Peyer's patch (tissue), 4 donors: ENCODE measurements at places on chromosomes 13 and 19.

DNA sequence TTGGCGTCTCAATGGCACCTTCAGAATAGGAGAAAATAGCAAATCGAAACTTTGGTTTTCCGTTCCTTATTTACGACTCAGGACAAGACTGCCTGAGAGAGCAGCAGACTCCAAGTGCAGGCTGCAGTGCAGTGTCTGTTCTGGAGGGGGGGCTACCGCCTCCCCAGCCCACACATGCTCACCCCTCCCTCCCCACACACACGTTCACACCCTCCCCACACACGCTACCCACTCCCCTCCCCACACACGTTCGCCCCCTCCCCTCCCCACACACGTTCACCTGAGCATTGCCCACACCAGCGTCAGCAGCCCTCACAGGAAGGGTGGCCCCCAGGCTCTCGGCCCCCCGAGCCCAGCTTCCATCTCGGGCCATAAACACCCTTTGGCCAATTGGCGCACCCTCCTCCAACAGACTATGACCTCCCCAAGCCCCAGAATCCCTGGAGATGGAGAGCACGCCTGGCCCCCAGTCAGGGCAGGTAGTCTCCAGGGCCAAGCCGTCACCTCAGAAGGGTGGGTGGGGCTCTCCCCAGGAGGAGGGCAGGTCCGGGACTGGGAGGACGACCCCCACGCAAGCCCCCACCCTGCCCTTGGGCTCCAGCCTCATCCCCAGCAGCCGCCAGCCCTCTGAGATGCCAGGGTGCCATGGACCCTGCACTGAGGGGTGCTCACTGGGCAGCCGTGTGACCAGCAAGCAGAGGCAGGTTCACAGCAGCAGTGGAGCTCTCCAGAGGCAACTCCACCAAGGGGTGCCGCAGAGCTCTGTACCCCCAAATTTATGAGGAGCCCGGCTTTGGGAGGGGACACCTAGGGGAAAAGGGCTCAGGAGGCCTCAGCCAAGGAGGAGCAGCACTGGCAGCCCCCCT, 27.5 kb downstream of the RASA3 start:
- no peak for DNase-seq

GRCh38 chr13:99640260-99640659, 139.0 kb downstream of the TM9SF2 start:
- DNase-seq, result no peak

- DNase-seq, result no peak
Observed at GRCh38 chr13:50388481-50388880, 373.2 kb downstream of the KCNRG start.

DNA sequence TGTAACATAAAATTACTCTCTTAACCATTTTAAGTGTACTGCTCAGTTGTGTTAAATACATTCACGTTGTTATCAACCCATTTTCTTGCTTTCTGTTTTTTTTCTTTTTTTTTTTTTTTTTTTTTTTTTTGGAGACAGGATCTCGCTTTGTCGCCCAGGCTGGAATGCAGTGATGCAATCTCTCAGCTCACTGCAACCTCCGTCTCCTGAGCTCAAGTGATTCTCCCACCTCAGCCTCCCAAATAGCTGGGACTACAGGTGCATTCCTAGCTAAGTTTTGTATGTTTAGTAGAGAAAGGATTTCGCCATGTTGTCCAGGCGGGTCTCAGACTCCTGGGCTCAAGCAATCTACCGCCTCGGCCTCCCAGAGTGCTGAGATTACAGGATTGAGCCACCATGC, 42.5 kb upstream of the C13orf42 start:
- DNase-seq, result no peak

DNA sequence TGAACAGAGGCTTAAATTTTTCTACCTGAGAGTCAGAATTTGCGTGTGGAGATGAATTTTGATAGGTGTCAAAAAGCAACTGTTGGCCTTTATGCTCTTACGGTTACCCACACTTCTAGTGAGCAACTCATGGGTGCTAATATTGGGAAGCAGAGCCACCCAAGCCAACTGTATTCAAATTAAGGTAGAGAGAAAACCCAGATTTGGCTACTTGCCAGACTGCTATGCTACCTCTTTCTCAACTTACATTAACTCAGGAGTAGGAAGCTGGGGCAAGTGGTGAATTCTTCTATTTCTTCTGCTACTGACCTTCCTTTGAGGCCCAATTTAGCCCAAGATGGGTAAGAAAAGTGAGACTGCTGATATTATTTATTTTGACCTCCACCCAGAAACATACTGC, 83.9 kb downstream of the OLFM4 start:
- no peak for DNase-seq

DNA sequence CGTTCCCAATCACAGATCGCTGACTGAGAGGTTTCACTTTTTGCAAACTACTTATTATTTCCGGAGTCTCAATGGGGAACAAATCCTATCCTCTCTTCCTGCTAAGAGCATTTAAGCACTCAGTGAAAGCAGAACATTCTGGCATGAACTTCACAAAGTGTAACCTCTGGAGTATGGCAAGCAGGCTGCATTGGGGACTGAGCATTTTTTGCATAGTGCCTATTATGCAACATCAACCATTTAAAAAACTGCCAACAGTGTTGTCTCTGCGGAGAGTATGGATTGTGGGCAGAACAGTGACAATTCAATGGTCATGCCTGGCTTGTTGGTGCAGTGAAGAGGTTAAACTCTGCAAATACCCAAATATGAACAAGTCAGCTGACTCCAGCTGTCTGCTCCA, 484.6 kb downstream of the OLFM4 start:
- DNase-seq, result no peak

- no peak for DNase-seq
Observed at GRCh38 chr13:35810321-35810720, 320.9 kb downstream of the DCLK1 start.

DNA sequence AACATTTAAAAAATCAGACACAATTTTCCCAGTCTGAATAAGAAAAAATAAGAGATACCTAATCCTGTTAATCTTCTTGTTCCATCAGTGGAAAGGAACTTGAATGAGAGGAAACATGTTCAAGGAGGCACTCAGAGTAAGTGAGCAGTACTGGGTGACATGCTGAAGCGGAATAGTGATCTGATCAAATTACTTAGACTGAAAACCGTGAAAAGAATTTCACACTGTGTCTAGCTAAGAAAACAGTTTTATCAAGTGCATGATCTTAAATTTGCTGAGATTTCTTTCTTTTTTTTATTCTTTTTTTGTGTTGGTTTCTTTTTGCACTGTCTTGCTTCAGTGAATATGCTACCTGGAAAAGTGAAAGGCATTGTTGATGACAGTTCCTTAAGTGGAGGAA, 249.5 kb upstream of the SLC10A2 start:
- no peak for DNase-seq

DNA sequence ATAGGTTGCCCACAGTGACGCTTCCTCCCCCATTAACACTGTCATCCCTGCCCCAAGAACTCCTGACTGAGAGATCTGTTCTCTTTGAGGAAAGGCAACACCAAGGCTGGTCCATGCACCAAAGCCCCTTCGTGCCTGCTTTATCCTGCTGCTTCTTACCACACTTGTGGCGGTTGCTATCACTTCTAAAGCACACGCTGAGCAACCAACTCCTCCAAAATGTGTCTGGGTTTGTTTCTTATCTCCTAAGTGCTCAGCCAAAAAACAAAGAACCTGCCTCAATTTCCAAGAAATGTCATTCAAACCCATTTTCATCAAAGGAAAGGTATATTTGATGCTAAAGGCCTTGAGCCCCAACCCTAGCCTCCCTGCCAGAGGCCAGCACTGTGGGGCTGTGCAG, 14.6 kb downstream of the ATP7B start:
- no peak for DNase-seq

DNA sequence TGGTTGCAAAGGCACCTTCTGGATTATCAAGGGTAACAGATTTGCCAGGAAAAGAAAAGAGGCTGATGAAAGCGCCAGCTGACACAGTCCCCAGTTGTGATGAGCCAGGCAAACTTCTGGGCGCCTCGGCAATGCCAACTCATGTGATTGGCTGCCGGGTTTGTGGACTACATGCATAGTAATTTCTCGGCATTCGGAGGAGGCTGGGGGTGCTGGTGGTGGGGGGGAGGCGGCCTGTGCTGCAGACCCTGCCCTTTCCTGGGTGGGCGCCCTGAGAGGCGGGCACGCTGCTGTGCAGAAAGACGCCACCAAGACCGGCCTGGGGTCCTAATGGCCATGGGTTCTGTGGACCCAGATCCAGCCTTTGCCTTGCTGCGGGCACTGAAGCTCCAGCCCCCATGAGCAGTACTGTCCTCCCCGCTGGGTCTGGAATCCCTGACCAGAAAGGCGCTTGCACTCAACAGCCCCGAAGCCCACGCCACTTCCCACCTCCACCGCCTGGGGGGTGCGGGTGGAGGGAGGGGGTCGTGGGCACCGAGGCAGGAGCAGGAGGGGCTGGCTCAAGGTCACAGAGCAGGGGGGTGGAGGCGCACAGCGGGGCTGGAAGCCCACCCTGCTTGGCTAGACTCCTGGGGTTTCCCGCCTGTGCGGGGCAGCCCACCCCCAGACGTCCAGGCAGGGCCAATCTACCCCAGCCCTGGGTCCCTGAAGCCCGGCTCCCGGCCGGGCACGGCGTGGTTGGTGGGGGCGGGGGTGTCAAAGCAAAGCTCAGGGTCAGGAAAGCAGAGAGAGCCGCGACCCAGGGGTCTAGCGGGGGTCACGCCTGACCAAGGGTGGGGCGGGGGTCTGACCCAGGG, 1.0 kb downstream of the DIRAS1 start:
- DNase-seq, result no peak

DNA sequence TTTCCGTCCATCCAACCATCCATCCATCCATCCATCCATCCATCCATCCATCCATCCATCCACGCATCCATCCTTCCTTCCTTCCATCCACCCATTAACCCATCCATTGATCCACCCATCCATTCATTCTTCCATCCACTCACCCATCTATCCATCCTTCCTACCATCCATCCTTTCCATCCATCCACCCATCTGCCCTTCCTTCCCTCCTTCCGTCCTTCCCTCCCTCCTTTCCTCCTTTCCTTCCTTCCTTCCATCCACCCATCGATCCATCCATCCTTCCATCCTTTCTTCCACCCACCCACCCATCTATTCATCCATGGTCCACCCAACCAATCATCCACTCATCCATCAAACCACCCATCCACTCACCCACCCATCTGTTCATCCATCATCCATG, 70.1 kb downstream of the MLLT1 start:
- no peak for DNase-seq

- no peak for DNase-seq
Observed at GRCh38 chr13:43861863-43862262, 17.7 kb downstream of the CCDC122 start.

GRCh38 chr13:98176777-98177608, at the start of gene RNF113B:
Gene RNF113B (minus strand): TSS chr13:98177269. CDS start chr13:98177236, 33 bp downstream.
- DNase-seq, result no peak

GRCh38 chr13:100725472-100725871, 50.9 kb upstream of the TMTC4 start:
- no peak for DNase-seq

DNA sequence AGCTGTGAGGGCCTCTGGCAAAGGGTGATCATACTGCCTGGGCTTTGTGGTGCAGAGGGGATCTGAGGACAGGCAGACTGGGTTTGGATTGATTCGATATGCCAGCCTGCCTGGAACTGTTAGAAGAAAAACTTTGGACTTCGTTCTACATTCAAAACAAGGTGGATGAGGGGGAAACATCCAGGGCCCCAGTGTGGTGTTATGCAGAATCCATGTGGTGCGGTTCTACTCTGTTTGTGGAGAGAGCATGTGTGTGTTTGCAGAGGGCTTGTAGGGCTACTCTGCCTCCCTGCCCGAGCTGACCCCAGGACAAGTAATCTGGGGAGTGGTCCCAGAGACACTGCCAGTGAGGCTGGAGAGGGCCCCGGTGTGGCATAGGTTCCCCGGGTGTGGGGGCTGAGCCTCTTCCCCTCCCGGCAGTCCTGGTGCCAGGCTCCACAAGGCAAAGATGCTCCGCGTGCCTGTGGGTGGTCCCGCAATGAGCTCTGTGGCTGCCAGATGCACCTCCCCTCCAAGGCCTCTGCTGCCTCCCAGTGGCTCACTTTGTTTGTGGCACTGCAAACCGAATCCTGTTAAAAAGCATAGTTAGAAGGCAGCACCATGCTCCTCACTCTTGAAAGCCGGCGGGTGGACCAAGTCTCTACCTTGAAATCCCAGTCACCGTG, 22.3 kb upstream of the TFDP1 start:
- no peak for DNase-seq

DNA sequence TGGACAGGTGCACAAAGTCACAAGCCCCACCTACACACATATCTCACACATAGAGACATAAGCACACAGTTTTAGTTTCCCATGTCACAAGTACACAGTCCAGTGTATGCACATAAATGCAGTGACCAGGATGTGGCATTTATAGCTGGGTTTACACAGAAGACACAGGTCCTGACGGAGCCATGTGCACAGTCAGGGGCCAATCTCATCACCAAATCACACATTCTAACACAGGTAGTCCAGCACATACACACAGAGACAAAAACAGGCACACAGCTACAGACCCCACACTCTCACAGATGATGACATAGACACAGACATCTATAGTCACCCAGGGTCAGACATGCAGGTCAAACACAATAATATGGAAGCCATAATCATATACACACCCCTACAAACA, 2.1 kb downstream of the NUMBL start:
- no peak for DNase-seq

GRCh38 chr13:27362064-27362751, 62.2 kb upstream of the GTF3A start:
- peak; percentile 92 for DNase-seq

DNA sequence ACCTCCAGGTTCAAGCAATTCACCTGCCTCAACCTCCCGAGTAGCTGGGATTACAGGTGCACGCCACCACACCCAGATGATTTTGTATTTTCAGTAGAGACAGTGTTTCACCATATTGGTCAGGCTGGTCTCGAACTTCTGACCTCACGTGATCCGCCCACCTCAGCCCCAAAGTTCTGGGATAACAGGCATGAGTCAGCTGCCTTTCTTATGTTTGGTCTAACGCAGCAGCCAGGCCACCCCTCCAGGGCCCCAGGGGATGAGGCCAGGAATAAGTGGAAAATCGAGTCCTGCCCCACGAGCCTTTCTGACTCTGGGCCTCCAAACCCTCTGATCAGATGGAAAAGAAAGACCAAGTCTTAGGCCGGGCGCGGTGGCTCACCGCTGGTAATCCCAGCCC, 44.5 kb downstream of the CERS4 start:
- no peak for DNase-seq

- DNase-seq, result no peak
Observed at GRCh38 chr19:45931055-45931454, 16.5 kb upstream of the NANOS2 start.

- DNase-seq, result no peak
Observed at GRCh38 chr13:61466280-61466679, 50.6 kb upstream of the PCDH20 start.

GRCh38 chr13:44540761-44541434, 35.2 kb downstream of the TSC22D1 start:
- no peak for DNase-seq

GRCh38 chr13:24124789-24125476, 35.6 kb upstream of the SPATA13 start:
- no peak for DNase-seq

GRCh38 chr19:5792224-5792623, 1.3 kb upstream of the DUS3L start:
- DNase-seq, result no peak

DNA sequence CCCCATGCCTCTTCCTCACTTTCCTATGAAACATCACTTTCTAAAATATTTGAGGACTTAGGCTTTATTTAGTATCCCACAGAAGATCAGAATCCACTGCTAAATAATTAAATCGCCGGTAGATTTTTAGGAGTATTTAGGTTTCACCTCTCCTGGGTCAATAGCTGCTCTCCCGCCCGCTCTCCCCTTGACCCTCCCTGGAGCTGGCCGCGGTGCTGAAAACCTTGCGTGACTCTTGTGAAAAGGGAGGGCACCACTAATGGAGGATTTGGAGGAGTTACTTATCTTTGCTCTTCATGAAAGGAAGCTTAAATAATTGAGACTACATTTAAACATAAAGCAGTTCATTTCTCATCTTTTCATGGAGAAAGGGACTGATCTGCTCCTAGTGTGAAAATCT, 14.1 kb downstream of the POU4F1 start:
- no peak for DNase-seq
